Adrenal gland (tissue), 19 donors: ENCODE measurements at places on chromosomes 6 and 20. TPM values are rescaled to one million over a fixed set of nuclear protein-coding genes. Genes with fewer than 3 reads are reported as not detected.

Gene OPRM1
- total RNA-seq: 0.33 TPM

Gene MRPL14
- 53.8 TPM for total RNA-seq

Gene TSPO2
- not detected for total RNA-seq

Gene MAPK13
- 86.7 TPM for total RNA-seq

Gene MDN1
- total RNA-seq: 29.3 TPM

Gene C20orf144
- total RNA-seq: not detected

Gene CST1
- not detected for total RNA-seq

Gene CST5
- 6.9 TPM for total RNA-seq

Gene PI3
- total RNA-seq: not detected

Gene APCDD1L
- total RNA-seq: 0.74 TPM

Gene ADTRP
- 1.1 TPM for total RNA-seq

Gene RGS17
- total RNA-seq: under 0.01 TPM

Gene PSMA7
- total RNA-seq: 518 TPM

Gene EPB41L1
- total RNA-seq: 215 TPM

Gene EFCAB8
- not detected for total RNA-seq

Gene CALHM5
- total RNA-seq: 1.3 TPM

Gene CLVS2
- total RNA-seq: 0.89 TPM

Gene RBPJL
- not detected for total RNA-seq

Gene SLC4A11
- total RNA-seq: 16.2 TPM

Gene SAPCD1
- not detected for total RNA-seq

Gene ANKRD66
- not detected for total RNA-seq

Gene OOEP
- total RNA-seq: not detected

Gene PRRT1
- total RNA-seq: 1.9 TPM

Gene OR2B6
- not detected for total RNA-seq

Gene HRH3
- 0.06 TPM for total RNA-seq

Gene SLC2A10
- 15.3 TPM for total RNA-seq

Gene PPP1R16B
- 6.4 TPM for total RNA-seq

Gene PRICKLE4
- 4.0 TPM for total RNA-seq

Gene MAFB
- 34.6 TPM for total RNA-seq

Gene PNPLA1
- 1.00 TPM for total RNA-seq

Gene TCF21
- total RNA-seq: 6.5 TPM
